ENCODE measurements at places on chromosomes 4 and X.

- DNase-seq = no peak
These were observed 13.1 kb downstream of the RAB33A start for GRCh38 chrX:130184857-130185256.

- no peak for DNase-seq
These were observed 67.4 kb downstream of the EGF start for GRCh38 chr4:109979920-109980717.

DNA sequence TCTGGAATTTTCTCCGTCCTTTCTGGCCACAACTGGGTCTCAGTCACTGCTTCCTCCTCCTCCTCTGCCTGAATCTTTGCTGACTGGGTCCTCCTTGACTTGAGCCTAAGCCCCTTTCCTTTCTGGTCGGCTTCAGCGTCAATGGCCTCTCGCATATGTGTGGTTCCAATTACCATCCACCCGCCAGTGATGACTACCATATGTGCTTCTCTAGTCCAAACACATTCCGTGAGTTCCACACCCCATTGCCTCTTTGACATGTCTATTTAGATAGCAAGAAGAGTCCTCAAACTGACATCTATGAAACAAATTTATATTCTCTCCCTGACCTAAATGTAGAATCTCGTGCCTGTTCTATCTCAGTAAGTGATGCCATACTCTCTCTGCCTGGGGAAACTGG, 19.8 kb downstream of the MXRA5 start:
- no peak for DNase-seq

- no peak for DNase-seq
These were observed 11.9 kb downstream of the USP11 start for GRCh38 chrX:47244676-47245075.

DNA sequence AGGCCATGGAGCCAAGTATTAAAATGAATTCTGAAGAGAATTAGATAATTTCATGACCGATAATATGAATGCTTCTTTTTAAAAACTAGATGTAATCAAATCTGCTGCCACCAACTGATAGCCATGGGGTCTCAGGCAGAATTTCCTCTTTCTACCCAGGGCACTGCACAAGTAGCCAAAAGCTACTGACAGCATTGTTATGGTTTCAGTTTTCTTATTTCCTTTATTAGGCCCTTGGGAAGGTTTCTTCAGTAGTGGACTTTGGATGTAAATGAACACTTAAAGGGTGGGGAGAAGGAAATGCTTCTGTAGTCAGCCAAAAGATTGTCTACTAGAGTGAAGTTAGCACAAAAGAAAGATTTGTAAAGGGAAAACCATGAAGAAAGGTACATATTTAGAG, 686.0 kb downstream of the ADGRL3 start:
- DNase-seq = no peak

- no peak for DNase-seq
These were observed 72.8 kb downstream of the IRF2 start for GRCh38 chr4:184401397-184402171.

- DNase-seq = peak; percentile 20
These were observed 60.4 kb upstream of the TAF9B start for GRCh38 chrX:78199851-78200250.

DNA sequence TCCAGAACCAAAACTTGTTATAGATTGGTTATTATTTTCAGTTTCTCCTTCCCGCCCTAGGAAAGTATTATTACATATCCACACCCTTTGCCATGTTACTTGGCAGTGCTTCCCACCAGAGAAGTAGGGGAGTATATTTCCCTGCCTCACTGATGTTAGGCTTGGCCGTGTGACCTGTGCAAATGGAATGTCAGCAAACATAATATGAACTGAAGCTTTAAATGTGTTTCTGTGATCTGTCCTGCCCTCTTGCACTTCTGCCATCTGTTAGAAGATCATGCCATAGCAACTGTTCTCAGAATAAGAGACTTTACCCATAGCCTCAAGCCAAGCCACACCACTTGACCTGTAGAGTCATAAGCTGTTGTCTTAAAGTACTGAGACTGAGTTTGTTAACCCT, 36.7 kb upstream of the NEUROG2 start:
- no peak for DNase-seq

GRCh38 chr4:164383058-164383357, 370.9 kb upstream of the SMIM31 start:
- no peak for DNase-seq

All from germinal center (tissue), 1 donor.